ENCODE measurements at places on chromosomes 12 and 14.

DNA sequence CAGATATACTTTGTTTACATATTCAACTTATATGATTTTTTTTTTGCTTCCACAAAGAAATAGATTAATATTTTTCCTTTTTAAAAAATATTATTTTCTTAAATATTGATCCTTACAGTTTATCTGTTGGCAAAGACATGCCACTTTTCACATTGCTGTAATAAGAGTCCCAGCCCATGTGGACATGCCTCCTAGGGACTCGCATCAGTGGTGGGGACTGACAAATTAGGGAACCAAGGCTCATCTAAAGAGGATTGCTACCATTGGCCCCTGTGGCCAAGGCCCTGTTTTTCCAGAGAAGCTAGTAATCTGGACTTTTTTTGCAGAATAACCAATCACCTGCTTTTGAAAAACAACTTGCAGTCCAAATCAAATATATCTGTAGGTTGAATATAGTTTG, 27.8 kb upstream of the BMAL2 start:
- no peak for DNase-seq

GRCh38 chr12:42946871-42947381, 357.4 kb upstream of the PRICKLE1 start:
- DNase-seq: no peak

- no peak for DNase-seq
These were observed 220.2 kb upstream of the PLEKHG7 start for GRCh38 chr12:92482599-92482998.

DNA sequence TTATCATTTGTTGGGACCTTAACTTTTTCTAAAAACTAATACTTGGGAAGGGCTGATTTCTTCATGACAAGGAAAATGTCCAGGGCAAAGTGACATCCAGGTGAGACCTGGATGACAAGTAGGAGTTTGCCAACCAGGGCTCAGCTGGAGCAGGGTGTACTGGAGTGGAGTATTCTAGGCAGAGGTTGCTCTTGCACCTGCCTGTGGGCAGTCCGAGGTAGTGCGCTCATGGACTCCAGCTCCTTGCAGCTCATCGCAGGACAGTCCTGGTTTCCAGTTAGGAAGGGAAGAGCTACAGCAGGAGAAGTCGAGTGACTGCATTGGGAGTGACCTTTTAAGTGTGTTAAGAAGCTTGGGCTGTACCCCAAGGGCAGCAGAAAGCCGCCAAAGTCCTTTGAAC, 175.9 kb downstream of the PELI2 start:
- no peak for DNase-seq

- no peak for DNase-seq
These were observed 185.7 kb upstream of the NTF3 start for GRCh38 chr12:5246196-5246595.

DNA sequence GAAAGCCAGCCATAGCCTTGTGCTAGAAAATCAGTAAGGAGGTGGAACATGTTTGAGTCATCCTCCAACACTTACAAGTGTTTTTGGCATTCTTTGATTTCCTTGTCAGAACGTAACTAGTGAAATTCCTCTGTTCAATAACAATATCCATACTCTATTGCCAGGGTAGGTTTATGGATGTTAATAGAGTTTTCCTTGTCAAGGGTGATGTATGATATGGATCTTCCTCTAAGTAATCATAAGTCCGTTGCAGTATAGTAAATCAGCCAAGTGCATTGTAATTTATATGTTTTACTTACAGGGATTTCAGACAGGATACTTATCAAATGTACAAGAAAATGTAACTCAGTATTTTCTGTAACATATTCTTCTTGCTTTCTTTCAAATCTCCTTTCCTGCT, 19.4 kb downstream of the NAV3 start:
- no peak for DNase-seq

DNA sequence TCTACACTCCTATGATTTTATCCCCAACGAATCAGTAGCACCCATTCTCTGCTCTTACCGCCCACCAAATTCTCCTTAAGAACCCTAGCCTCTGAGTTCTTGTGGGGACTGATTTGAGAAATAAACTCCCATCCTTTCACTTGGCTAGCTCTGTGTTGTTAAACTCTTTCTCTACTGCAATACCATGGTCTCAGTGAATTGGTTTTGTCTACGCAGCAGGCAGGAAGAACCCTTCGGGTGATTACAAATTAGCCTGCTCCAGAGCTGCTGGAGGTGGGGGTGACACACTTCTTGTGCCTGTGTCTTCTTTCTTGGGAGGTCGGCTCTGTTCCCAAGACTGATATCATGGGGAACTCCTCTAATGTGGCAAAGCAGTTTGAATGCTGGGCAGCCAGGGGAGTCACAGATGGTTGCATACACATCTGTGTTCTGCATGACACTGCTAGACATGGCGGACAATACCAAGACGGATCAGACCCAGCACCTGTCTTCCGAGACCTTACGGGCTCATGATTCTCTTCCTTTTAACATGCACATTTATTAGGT, 1.6 kb upstream of the C1S start:
- no peak for DNase-seq

DNA sequence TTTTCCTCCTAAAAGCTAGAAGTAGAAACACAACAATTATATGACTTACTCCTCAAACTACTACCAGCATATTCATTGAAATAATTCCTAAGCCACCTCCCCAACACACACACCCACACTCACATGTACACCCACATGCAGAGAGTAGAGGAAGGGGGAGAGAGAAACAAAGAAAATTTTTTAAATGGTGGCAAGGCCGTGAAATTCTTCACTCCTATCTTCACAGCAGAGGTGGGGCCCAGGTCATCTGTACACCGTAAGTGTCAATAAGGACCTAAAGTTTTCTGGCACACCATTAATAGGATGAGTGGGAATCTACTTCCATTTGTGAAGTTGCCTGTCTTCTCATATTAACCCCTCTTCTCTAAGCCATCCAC, 73.9 kb upstream of the EGLN3 start:
- DNase-seq: no peak

GRCh38 chr14:97106609-97107008, 309.4 kb downstream of the VRK1 start:
- DNase-seq: no peak

- DNase-seq: no peak
These were observed 19.8 kb downstream of the ISM2 start for GRCh38 chr14:77478796-77479195.

DNA sequence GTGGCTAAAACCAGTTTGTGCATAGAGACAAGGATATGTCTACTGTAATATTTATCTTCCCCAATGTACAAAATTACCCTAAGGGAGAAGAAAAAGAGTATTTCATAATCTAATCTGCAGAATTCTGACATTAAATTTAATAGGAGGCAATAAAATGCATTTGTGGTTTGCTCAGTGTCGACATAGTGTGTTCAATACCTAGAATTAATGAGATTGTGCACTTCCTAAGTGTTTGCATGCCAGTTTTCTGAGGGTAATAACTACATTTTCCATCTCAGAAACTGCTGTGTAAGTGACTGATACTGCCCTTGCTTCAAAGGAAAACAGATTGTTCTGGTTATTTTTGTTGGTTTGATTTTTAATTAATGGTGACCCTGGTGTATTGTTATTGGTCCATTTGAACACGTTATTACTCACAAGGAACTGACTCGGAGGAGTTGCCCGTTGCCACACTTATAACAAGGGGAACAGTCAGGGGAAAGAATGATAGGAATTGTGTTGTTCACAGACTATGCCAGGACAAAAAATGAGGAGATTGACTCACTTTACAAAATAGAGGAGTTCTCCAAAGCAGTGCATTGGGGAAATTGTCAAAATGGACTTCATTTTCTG, 960.3 kb upstream of the TMEM132C start:
- no peak for DNase-seq

DNA sequence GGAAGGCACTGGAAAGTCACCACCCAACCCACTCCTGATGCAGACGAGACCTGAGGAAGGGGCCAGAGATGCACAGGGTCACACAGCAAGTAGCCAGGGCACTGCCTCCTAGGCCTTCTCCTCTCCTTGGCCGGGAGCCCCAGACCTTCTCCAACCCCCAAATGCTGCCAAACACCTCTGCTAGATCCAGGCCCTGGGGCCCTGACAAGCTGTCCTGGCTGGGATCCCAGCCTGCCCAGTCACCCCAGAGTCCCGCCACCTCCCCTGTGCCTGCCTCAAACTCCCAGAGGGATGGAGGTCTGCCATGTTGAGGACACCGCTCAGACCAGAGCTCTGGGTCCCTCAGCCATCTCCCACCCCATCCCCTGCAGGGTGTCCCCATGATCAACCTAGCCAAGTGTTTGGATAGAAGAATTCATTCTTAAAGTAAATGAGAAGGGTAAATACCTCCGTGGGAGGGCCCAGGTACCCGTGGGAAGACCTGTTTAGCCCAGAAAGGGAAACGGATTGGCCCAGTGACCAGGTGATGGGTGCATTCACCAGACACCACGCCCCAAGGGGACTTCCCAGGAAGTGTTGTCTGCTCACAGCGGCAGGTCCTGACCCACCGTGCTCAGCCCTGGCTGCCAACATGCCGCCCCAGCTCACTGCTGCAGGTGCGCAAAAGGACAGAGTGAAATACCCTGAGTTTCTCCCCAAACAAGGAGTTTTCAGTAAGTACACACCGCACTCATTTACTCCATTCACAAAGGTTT, 4.6 kb upstream of the DIO3 start:
- no peak for DNase-seq

- DNase-seq: no peak
These were observed 104.4 kb upstream of the PRB2 start for GRCh38 chr12:11499806-11500187.

DNA sequence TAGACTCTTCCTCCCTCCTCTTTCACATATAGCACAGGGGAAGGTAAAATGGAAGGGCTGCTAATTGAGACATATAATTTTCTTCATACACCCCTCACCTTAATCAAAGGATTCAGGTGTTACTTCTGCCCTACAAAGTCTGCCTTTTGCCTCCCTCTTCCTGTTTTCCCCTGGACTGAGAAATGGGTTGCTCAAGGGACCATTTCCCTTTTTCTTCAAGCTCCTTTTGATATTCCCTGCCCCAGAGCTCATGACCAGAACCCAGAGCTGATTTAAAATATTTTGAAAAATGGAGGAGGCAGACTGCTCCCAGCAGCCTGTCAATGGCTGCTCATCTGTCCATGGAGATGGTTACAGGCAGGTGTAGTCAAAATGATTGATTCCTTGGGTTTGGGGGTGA, 6.3 kb upstream of the PIP4K2C start:
- no peak for DNase-seq

DNA sequence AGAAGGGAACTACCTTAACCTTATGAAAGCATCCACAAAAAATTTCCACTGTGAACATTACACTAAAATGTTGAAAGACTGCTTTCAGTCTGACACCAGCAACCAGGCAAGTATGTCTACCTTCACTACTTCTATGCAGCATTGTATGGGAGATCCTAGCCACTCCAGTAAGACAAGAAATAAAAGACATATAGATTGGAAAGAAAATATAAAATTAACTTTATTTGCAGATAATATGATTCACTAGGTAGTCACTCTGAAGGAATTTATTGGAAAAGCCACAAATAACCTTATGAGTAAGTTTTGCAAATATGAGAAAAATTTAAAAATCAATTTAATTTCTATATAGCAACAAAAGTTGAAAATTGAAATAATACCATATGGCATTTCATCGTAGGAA, 172.0 kb downstream of the RERGL start:
- no peak for DNase-seq

GRCh38 chr14:99595034-99595433, 9.0 kb downstream of the CCDC85C start:
- DNase-seq: no peak

GRCh38 chr12:122887819-122888212, 8.1 kb downstream of the VPS37B start:
- no peak for DNase-seq

DNA sequence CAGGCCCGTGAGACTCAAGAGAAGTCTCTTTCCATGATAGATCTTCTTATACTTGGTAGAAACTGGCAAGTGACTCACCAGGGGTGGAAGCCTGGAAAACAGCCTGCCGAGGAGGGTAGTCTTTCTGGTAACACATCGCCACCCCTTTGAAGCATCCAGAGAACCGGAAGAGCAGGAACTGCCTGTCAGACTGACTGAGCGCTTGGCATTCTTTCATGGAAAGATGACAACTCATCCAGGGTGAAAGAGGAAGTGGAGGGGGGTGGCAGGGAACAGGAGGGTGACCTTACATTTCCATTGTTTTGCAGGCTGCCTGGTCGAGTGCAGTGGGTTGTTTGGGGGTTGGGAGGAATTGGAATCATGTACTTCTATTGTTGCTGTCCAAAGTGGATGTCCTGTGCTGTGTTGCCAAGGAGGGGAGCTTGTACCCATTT, 34.5 kb downstream of the PRKCH start:
- no peak for DNase-seq

GRCh38 chr14:53520078-53520928, 367.2 kb upstream of the DDHD1 start:
- no peak for DNase-seq

DNA sequence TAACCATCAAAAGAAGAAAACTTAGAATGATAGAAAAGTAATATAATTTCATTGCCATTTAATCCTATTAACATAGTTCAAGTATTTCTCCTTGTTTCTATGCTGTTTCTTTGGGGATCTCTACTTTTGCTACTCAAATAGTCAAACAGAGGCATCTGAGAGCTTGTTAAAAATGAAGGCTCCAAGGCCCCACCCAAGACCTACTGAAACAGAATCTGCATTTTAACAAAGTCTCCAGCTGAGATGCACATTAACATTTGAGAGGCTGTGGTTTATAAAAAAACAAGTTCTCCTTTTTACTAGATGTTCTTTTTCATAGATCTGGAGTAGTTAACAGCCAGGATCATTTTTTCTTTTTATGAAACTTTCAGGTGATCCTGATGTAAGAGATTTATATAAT, 31.8 kb downstream of the PPFIA2 start:
- no peak for DNase-seq

- no peak for DNase-seq
These were observed 140.8 kb downstream of the DUSP6 start for GRCh38 chr12:89211456-89211855.
